Left renal pelvis (tissue), 4 donors: ENCODE measurements at places on chromosomes 5 and 9.

DNA sequence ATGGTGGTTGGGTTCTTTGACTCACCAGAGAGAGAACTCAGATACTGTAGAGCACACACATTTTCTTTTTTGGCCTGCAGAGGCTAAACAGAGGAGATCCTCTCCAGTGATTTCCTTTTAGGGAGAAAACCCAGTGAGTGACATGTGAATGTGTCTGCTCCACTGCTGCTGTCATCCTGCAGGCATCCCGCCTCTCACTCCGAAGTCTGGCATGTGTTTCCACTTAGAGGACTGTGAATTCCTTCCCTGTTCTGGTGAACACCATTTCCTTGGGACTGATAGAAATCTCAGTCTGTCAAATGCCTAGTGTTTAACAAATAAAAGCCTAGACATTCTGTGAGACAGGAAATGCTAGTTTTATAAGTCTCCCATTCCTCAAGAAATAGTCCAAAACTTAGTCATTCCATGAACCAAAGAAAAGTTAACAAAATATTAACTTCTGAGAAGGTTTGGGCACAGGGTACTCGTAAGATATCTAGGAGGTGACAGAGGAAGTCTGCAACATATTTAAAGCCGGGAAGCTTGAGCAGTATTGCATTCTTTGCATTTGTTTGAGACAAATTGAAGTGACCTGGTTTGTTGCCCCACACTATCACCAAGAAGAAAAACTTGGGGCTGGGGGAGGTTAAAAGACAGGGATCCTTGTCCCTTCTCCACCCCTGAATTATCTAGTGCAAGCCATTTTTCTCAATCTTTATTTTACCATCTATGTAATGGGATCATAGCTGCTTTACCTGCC is 74.9 kb upstream of the NIPAL4 start:
- DNase-seq = no peak

DNA sequence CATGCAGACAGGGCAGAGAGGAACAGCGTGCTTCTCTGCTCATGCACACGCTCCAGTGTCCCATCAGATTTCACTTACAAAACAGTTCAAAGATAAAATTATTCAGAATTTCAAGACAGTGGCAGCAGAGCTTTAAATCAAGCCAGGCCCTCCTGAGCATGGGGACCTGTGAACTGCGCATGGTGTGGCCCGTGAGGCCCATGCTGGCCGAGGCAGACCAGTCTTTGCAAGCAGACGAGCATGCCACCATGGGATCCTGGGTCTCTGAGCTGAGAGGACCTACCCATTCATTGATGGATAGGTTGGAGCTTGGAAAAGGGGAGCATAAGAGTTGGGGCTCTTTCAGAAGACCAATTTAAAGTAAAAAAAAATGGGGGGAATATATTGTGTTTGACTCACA is 35.0 kb upstream of the SAP30L start:
- no peak for DNase-seq

GRCh38 chr5:139671096-139671841 is 23.1 kb downstream of the CXXC5 start:
- no peak for DNase-seq

- peak; percentile 51 for DNase-seq
Measured at GRCh38 chr9:100472788-100473275, at the start of gene TMEFF1. Gene TMEFF1, plus strand, starts transcription at chr9:100473149. Its CDS starts 396 bp downstream, at chr9:100473545.

GRCh38 chr5:127024821-127025220 is 5.5 kb downstream of the MARCHF3 start:
- no peak for DNase-seq

DNA sequence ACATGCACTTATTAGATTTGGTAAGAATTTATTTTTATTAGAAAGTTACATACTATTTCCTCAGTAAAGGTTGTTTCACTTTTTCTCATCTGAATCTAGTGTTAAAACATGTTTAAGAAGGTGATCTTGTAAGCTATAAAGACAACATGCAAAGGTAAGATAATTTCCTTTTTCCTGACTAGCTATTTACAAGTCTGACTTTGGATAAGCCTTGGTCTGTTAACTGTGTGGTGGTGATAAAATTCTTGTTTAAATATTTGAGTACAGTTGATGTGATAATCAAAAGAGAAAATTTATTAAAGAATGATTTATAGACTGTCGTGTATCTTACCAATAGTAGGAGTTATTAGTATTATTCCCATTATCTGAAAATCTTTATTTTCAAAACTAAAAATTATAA is 36.9 kb upstream of the GPR21 start:
- DNase-seq = no peak
